NCI-H82 (cell line): ENCODE measurements at places on chromosomes 3 and 15.
A peak's percentile ranks its signal among the peaks of the same experiment; 100 is the strongest.

DNA sequence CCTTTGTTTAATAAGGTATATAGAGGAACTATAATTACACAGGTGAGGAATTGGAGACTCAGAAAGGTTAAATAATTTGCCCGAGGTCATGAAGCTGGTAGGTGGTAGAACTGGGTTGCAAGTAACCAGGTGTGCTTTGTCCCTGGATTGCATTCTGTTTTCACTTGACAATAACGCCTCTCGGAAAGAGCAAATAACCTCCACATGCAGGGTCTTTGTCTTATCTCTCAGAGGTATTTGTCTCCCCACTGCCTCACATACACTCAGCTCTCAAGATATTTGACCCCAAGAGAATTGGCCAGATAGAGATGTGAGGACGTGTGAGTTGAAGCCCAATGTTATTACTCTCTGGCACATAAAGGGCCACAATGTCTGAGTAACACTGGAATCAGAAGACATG lies 320.9 kb upstream of the ONECUT1 start:
- DNase-seq: no peak

DNA sequence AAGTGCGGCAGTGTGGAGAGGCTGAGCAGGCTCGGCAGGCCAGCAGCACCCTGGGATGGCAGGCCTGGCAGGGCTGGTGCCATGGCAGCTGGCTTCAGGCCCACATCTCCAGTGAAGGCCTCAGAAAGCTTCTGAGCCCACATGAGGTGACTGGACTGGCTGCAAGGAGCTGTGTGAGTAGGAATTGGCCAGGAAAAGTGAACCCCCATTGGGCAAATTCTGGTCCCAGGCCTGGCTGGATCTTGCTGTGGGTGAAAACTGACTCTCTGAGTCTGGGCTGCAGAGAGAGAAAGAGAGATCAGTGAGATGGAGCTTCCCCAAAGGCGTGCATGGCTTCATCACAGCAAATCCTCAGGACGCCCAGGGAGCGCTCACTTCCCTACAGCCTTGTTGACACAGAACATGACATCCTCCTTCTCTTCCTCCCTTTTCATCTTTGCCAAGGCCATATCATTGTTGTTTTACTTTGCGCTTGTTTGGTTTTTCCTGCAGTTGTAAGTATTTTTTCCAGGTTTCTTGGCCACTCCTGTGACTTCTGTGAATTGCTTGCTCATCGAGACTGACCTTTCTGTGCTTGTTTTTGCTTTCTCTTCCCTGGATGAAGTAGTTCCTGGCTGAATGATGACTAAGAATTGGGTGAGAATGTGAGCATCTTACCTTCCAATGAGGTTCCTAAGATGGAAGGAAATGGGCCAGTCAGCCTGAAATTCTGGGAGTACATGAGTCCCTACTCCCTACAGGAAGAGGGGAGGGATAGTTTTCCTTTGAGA lies 299.1 kb downstream of the TLE3 start:
- no peak for DNase-seq

DNA sequence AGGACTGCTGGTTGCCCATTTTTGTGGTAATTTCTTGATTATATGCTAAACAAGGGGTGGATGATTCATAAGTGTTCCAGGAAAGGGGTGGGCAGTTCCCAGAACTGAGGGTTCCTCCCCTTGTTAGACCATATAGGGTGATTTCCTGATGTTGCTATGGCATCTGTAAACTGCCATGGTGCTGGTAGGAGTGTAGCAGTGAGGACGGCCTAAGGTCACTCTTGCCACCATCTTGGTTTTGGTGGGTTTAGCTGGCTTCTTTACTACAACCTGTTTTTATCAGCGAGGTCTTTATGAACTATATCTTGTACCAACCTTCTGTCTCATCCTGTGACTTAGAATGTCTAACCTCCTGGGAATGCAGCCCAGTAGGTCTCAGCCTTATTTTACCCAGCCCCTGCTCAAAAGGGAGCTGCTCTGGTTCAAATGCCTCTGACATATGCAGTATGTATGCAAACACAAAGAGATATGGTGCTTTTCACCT lies 46.2 kb downstream of the C3orf38 start:
- no peak for DNase-seq

- no peak for DNase-seq
These were observed 205.4 kb upstream of the UBE2E1 start for GRCh38 chr3:23600167-23600871.

GRCh38 chr3:58167431-58168351 lies 43.1 kb downstream of the DNASE1L3 start:
- DNase-seq: peak; percentile 62

GRCh38 chr3:122168044-122168443 lies 15.4 kb upstream of the CASR start:
- no peak for DNase-seq

DNA sequence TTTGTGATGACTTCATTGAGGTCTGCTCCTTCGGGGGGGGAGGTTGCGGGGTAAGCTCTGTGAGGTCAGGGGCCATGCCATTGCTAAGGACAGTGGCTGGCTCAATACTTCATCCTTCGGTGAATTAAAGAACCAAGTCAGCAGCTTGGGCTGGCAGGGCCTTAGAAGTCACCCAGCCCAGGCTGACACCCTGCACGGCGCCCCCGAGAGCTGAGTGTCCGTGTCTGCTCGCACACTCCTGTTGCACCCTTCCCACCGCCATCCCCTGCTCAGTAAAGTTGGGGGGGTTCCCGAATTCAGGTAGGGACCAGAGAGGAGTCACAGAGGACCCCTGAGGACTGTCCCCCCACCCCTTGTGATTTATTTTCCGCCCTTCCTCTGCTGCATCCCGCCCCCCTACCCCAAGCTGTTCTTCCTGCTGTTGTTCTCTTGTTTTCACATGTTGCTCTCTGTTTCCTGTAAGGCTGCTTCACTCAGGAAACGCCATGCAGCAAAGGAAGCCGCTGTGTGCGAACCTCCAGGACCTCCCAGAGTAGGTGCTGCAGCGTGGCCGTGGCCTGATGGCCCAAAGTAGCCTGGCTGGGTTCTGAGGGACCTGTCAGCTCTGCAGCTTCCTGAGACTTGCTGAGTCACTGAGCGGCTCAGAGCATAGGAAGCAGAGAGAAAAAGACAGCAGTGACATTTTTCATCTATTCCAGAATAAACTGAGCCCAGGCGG lies 14.4 kb downstream of the EFCC1 start:
- no peak for DNase-seq

DNA sequence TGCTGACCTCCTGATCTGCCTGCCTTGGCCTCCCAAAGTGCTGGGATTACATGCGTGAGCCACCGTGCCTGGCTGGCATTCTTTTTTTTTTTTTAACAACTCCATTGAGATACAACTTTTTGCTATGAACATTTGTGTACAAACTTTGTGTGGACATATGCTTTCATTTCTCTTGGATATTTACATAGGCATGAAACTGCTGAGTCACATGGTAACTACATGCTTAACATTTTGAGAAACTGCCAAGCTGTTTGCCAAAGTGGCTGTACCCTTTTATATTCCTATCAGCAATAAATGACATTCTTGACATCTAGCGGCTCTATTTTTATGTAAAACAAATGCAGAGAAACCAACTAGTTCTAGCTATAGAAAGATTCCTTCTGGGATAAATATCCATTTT lies 8.7 kb upstream of the YEATS2 start:
- DNase-seq: no peak

DNA sequence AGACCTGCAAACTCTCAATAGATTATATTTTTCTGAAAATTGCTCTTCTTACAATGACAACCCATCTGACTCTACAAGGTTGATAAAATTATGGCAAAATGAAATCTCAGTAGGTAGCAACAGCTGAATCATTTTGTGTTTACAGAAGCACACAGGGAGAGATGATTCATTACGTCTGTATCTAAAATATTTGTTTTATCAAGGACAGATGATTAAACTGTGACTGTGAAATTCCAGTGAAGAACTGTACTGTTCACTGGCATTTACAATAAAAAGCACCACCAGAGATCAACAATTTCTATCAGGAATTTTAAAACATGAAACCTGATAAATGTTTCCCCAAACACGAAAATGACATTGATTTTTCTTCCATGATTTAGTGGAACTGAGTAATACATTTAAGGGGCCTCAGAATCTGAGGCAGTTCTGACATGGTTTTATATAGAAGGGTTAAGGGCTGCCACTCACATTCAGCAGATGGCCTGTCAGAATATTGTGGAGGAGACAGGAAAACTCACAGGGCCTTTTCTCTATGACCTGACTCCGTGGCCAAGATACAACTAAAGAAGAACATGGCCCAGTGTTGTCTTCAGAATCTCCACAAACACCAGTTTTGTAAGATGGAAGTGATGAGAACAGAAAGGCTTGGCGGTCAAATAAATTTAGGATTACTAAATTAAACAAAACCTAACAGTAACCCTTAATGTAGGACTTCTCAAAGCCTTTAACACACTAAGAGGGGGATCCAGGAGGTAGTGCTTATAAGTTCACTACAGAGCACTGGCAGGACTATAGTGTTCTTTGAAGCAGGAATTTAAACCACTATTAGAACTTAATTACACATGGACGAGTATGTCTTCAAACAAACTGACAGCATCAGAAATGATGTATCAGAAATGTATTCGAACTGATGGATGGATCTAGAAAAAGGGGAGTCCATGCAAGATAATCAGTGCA lies 25.9 kb downstream of the RAD18 start:
- no peak for DNase-seq

DNA sequence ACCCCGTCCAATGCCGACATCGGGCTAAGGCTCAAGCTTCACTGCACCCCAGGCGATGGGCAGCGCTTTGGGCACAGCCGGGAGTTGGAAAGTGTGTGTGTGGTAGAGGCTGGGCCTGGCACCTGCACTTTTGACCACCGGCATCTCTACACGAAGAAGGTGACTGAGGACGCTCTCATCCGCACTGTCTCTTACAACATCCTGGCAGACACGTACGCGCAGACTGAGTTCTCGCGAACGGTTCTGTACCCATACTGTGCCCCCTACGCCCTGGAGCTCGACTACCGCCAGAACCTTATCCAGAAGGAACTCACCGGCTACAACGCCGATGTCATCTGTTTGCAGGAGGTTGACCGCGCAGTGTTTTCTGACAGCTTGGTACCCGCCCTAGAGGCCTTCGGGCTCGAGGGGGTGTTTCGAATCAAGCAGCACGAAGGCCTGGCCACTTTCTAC lies 1.0 kb downstream of the PDE12 start:
- peak; percentile 29 for DNase-seq

DNA sequence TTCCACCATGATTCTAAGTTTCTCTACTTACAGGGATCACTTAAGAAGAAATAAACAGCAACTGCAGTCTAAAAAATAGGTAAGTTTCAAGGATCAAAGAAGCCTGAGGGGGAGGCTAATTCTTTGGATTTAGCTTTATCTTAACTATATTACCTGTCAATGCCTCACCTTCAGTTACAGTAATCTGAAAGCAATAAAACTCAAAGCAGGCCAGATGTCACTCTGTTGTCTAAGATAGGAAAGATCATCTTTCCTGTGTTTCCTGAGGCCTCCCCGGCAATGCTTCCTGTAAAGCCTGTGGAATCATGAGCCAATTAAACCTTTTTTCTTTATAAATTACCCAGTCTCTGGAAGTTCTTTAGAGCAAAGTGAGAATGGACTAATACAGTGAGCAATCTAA lies 60.2 kb downstream of the NPTN start:
- peak; percentile 67 for DNase-seq

GRCh38 chr3:99630815-99631214 lies 7.6 kb upstream of the COL8A1 start:
- no peak for DNase-seq

DNA sequence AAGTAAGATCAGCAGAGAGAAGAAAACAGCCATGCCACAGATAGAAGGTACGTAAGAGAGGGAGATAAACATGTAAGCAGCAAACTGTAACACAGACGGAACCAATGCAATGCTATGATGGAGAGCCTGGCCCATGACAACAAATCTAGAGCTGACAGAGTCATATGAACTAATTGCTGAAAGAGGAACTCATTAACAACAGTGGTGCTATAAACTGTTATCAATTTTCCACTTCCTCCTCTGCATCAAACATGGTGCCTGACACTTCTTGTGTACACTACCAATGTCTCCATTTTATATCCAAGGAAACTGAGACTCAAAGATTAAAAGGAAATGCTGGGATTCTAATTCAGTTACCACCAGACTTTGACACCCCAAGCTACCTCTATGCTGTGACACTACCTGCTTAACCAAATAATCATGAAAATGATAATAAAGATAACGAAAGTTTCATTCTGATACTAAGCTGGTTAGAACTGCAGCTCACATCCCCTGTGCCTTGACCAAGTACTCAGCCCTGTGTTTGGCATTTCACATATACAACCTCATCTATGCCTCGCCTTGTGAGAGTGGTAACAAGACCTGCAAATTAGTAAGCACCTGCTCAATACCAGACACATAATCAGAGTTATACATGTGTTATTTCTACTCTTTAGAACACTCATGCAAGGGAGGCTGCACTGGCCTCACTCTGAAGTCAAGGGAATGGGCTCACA lies 79.3 kb downstream of the ANO10 start:
- no peak for DNase-seq

DNA sequence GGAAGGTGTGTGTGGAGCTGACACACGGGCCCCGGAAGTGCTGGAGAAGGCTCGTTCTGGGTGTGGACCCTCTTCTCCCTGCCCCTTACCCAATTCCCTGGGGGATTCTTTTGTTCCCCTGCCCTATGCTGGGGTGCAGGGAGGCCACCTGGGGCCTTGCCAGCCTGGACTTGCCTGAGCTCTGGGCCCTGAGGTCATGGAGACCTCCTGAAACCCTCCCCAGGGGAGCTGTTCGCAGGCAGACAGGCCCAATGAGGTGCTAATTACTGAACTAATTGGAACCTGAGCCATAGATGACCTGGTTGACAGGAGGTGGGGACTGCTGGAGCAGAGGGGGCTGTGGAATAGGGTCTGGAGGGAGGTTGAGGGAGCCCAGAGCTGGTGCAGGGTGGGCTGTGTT lies 9.4 kb upstream of the C15orf39 start:
- no peak for DNase-seq

DNA sequence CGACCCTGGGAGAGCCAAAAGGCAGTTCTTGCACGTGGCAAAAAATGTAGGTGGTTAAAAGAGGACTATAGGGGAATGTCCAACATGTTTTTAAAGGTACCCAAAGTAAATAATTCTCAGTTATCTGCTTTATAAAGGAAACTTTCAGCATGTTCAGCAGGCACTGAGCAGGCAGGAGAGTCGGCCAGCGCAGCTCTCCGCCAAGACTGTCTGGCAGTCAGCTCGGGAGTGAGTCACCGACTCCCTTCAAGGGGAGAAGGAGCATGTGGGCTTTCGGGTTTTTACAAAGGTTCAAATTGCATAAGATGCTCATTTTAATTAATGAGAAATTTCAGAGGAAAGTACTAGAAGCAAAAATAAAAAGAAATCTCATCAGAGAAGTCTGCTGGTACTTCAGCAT lies 7.0 kb downstream of the GABRA5 start:
- no peak for DNase-seq

DNA sequence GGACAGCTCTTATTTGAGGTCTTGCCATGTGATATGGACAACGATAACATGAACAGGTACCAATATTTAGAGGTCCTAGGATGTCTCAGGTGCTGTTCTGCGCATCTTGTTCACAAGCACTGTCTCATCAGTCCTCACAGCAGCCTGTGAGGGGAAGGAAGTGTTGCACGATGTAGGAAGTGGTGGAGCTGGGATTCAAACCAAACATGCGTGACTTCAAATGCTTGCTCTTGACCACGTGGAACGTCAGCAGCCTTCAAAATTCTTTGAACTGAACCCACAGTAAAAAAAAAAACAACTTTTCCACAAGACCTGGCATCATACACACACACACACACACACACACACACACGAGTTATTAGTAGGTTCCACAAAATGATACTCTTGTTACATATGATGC lies 153.4 kb upstream of the SMAD3 start:
- no peak for DNase-seq
